ENCODE measurements at places on chromosomes 11 and 22. TPM values are rescaled to one million over a fixed set of nuclear protein-coding genes. Genes with fewer than 3 reads are reported as not detected.

Gene CHEK2
- polyA plus RNA-seq = 23.4 TPM

GRCh38 chr22:34696557-34696956, 369.4 kb upstream of the ISX start:
- DNase-seq = no peak

GRCh38 chr11:66479394-66480116, 679 bp upstream of the DPP3 start:
- DNase-seq = no peak

Gene SLC37A2
- 80.3 TPM for polyA plus RNA-seq

DNA sequence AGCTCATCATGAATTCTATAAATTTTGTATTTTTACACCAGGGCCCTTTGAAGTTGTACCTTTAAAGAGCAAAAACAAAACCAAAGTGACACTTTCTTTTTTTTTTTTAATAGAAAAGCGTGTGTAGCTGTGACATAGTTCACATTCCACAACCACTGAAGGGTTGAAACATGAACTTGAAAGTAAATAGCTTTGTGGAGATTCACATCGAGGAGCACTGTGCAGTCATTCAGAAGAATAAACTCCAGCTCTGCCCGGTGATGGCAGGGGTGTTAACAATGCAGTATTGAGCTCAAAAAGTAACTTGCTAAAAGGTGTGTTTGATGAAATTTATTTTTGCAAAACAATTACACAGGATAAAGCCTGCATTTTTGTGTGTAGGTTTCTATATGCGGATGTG, 1166.2 kb downstream of the TBC1D22A start:
- no peak for DNase-seq

Gene SPA17
- 10.8 TPM for polyA plus RNA-seq

DNA sequence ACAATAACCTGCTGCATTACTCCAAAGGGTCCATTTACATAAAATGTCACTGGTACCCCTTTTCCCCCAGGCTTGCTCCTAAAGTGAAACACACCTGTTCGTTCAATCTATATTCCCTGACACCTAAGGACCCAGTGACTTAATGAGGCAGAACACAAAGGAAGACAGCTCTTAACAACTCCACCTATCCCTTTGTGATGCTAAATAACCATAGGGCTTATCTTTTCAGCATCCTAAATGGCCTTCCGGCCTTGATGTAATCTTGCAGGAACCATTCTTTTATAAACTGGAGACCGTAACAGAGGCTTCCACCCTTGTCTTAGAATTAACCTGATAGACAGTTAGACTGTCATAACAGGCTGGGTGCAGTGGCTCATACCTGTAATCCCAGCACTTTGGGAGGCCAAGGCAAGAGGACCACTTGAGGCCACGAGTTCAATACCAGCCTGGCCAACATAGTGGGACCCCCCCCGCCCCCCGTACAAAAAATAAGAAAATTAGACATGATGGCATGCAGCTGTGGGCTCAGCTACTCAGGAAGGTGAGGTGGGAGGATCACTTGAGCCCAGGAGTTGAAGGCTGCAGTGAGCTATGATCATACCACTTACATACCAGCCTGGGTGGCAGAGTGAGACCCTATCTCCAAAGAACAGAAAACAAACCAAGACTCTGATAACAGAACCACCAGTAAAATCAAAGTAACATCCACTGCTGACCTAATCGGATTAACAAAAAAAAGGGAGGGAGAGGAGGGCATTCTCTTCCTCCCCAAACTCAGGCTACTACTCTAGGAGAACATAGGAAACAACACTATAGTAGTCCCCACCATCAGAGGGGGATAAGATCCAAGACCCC, 5.1 kb downstream of the CHEK2 start:
- no peak for DNase-seq

Gene IGLL1
- polyA plus RNA-seq = not detected

Gene DDX17
- 162 TPM for polyA plus RNA-seq

- no peak for DNase-seq
Observed at GRCh38 chr11:1739576-1739975, 10.8 kb downstream of the IFITM10 start.

DNA sequence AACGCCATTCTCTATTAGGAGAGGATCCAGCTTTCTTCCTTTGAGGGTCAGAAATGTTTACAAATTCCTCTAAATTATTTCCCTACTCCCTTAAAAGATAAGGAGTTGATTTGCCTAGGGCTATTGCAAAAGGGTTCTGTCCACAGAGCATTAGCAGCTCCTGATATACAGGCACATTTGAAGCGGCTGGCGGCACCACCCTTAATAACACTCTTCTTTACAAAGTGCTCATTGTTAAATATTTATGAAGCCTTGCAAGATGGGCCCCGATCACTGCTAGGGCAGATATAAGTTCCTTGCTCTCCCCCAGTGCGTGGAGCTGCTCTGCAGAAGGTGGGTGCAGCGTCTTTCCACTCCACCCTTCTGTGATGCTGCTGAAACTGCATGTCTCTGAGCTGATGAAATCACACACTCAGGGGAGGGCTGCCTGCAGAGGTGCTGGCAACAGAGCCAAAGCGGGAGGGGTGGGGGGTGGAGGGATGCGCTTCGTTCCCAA, 116.7 kb upstream of the NTM start:
- no peak for DNase-seq

GRCh38 chr11:66979336-66979980, 4.4 kb downstream of the C11orf86 start:
- no peak for DNase-seq

Gene POU2AF1
- polyA plus RNA-seq = 0.10 TPM

DNA sequence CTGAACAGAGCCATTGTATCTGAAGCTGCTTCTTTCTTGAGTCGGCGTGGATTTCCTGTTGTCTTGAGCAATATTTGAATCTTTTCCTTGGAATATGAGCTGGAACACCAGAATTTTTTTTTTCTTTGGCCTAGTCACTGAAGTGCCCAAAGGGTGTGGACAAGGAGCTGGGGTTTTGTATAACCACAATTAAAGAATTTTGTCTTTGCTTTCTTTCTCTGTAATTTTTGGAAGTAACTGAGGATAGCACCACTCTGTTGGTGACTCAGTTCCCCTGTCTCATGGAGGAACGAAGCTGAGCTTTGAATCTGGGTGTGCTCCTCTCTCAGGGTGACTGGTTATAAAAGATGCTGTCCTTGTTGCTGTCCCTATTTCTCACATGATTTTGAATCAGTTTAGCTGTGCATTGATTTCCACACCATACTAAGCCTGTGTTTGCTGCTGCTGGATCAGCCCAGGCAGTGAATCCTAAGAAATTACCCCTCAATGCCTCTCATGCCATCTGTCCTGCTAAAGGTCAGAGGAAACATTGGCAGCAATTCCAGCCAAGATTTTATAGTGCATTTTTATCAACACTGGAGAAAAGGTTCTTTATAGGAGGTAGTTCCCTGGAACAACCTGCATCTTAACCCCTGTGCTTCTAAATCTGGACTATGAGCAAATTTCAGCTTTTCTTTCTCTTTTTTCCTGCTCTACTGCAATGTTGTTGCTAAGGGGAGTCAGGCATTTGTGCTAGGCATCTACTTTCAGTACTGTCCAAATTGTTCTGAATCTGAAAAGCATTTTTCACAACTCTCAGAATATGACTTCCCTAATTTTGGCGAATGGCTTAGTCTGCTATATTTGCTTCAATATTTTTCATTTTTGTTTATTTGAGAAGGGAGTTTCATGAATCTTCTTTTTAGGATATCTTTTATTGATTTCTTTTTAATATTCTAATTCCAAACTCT, 540.8 kb downstream of the SOX6 start:
- peak; percentile 51 for DNase-seq

DNA sequence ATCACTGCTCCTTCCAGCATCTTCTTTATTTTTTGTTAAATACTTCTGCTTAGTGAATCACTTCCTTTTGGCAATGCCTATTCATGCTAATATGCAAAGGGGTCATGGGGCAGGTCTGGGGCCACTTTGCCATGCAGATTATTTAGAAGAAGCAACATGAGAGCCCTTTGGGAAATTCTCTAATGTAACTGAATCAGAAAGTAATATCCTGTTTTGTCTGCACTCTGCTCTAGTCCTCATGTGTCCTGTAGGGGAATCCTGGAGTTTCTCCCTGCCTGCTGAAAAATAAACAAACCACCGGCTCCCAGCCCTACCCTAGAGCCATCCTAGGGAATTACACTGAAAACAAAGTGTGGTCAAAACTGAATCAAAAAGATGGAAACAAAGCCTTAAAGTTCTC, 176.5 kb upstream of the POU2AF2 start:
- peak; percentile 27 for DNase-seq

Gene ABTB2
- polyA plus RNA-seq = 2.3 TPM

DNA sequence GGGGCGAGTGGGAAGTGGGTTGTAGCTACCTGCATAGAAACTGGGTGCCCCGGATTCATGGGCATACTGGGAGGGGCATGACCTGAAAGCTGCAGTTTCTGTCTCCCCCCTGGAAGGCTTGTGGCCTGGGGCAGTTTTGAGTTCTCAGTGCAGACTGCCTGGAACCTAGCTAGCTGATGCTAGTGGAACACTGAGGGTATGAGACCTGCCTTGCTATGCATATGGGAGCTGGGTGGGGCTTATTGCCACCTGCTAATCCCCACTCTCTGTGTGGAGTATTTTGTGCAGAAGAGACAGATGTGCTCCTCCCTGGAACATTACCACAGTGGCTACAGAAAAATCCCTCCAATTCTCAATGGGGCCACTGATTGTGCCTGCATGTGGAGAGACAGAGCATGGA, 11.7 kb upstream of the OR56B4 start:
- DNase-seq = no peak

Gene NRIP3
- polyA plus RNA-seq = 1.4 TPM

DNA sequence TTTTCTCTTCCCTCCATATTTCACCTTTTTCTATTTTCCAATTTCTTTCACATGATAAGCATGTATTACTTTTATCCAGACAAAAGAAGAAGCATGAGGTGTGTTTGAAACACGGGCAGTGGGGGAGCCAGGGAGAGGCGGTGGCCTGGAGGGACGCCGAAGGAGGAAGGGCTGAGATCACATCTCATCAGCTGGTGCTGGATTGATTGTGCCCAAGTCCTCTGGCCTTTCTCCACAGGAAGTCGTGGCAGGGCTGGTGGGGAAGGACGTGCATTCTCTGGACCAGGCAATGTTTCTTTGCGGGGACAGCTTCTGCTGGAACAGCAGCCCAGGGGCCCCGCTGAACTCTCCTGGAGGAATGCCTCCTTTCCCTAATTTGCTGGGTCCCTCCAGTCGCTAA, 82.9 kb downstream of the MIAT start:
- DNase-seq = no peak

DNA sequence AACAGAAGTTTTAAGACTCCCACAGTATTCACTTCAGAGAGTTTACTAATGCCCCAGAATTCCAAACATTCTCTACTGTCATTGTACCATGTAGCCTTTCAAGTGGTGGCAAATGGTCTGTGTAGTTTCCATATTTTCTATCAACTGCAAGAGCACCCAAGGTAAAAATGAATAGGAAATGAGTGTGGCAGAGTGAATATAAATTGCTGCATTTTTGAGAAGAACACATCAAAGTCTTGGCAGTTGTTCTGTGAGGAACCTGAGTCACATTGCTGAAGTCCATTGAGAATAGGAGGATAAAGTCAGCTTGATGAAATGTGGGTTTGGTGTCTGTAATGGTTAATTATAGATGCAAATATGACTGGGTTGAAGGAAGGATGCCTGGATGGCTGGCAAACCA, 193.6 kb downstream of the AASDHPPT start:
- no peak for DNase-seq

DNA sequence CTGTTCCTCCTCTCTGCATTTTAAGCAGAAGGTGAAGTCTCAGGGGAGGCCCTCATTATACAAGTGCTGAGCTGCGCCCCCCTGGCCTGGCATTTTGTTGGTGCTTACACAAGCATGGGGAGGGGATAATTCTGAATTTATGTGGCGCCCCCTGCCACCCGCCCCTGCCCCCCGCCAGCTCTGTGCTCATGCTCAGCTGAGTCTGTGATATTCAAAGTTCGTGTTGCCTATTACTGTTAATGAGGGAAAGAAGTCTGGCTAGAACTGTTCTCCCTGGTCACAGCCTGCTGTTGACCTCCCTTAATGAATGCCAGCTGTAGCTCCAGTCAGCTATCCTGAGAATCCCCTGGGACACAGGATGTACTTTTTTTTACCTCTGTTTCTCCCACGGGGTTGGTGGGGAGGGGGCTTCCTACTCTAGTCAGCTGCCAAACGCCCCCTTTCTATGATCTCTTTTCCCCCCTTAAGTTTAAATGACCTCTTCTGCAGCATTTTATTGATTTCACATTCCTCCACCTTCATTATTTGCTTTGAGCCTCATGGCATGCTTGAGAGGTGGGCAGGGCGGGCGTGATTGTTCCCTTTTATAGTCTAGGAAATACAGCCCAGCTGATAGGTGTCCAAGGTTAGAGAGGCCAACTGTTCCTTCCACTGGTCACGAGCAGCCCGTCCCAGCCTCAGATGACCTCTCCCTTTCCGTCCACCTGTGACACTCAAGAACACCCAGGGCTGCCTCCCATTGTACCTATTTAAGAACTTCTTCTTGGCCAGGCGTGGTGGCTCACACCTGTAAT, 12.2 kb downstream of the USP2 start:
- no peak for DNase-seq

Gene ART5
- not detected for polyA plus RNA-seq

GRCh38 chr22:37768273-37768672, 39.5 kb upstream of the GCAT start:
- DNase-seq = no peak

DNA sequence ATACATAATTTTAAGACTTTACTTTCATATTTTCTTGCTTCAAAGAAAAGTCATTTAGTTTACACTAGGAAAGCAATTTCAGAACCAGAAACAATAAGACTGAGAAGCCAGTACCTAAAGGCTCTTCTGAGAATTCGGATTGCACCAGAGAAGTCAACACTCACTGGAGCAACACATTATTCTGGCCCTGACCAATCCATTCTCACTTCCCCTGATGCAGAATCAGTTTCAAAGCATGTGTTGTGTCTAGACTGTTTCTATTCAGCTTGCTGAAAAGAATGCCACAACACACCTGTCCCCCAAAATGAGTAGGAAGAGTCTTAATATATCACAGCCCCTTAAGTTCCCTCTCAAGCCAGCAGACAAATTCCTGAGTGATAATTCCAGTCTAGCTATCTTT, 1074.3 kb upstream of the TENM4 start:
- DNase-seq = no peak

GRCh38 chr22:46969961-46970360, 207.5 kb downstream of the TBC1D22A start:
- no peak for DNase-seq

Gene RASD2
- polyA plus RNA-seq = 0.27 TPM

DNA sequence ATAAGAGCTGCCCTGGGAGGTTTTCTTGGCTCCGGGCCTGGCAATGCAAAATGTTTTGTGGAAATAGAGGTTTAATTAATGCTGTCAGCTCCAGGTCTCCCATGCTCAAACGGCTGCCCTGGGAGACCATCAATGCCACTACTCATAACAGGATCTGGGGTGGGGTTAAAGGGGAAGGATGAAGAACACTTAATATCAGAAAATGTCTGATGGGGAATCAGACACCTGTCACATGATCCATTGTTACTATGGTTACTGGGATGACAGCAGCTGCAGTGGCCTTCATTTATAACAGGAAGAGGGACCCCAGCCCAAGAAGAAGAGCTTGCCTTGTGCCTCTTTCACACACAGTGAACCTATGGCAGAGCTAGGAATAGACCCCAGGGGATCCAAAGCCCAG, 2.2 kb upstream of the SYT13 start:
- DNase-seq = no peak

GRCh38 chr22:44305888-44306287, 6.9 kb downstream of the SHISAL1 start:
- no peak for DNase-seq

Gene C22orf31
- polyA plus RNA-seq = not detected

Gene CTSF
- polyA plus RNA-seq = 3.8 TPM

GRCh38 chr11:61745781-61746441, 6.5 kb upstream of the MYRF start:
- DNase-seq = no peak

GRCh38 chr11:119774172-119774763, 45.3 kb upstream of the NECTIN1 start:
- DNase-seq = peak; percentile 29

All from mammary epithelial cell (primary cell).